Prostate gland (tissue), 2 donors: ENCODE measurements at places on chromosomes 3 and 15. TPM values are rescaled to one million over a fixed set of nuclear protein-coding genes. Genes with fewer than 3 reads are reported as not detected.

Gene CCR2
- total RNA-seq = 1.0 TPM

Gene CTXND1
- not detected for total RNA-seq

Gene SHC4
- total RNA-seq = 0.27 TPM

Gene ARL6IP5
- 102 TPM for total RNA-seq

Gene PTPRG
- total RNA-seq = 78.6 TPM

- H3K4me1 ChIP-seq = no peaks in the 10 kb centered on the region
- no peak overlapping the region for H3K4me3 ChIP-seq
- no peak overlapping the region for H3K27ac ChIP-seq
- H3K36me3 ChIP-seq = no peaks in the 10 kb centered on the region
Measured at GRCh38 chr3:126258670-126259069, 78.3 kb upstream of the ALDH1L1 start.
